ENCODE measurements at places on chromosomes 7 and 10.
A peak's percentile ranks its signal among the peaks of the same experiment; 100 is the strongest.

DNA sequence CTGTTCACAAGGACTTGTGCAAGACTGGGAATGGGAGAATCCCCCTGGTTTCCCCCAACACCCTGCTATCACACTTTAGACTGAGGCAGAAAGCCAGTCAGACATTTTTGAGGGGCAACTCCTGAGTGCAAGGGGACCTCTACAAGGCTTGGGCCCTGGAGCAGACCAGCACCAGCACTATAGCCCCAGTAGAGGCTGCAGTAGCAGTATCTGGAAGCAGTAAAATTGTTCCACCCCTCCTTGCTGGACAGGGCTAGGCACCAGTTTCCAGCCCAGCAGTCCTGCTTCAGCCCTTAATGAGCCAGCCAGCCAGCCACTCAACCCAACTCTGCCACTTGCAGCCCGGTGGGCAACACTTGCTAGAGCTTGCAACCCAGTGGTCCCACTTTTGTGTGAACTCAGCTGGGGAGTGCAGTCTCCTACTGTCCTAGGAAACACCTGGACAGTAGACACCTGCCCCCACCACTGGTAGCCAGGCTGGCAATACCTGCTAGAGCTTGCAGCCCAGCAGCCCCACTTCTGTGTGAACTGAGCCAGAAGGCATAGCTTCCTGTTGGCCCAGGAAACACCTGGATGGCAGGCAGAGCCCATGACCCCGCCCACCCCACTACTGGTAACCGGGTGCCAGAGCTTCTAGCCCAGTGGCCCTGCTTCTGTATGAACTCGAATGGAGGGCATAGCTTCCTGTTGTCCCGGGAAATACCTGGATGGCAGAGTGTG is 65.0 kb downstream of the FBXL13 start:
- no peak for DNase-seq

GRCh38 chr10:100328198-100328597 is 1.8 kb downstream of the PKD2L1 start:
- DNase-seq: no peak

GRCh38 chr10:117444497-117445040 is 69.3 kb upstream of the PDZD8 start:
- no peak for DNase-seq

GRCh38 chr10:26969145-26969926 is 108.6 kb upstream of the ABI1 start:
- no peak for DNase-seq

DNA sequence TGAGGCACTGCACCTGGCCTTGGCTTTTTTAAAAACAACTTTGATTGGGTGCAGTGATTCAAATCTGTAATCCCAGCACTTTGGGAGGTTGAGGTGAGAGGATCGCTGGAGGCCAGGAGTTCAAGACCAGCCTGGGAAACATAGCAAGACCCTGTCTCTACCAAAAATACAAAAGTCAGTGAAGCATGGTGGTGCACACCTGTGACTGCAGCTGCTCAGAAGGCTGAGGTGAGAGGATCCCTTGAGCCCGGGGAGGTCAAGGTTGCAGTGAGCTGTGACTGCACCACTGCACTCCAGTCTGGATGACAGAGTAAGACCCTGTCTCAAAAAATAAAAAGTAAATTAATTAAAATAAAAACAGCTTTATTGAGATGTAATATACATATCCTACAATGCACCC is 84.9 kb downstream of the NPTX2 start:
- DNase-seq: no peak

- no peak for DNase-seq
Observed at GRCh38 chr7:115984105-115984504, 46.5 kb downstream of the TFEC start.

GRCh38 chr10:132065491-132066105 is at the start of gene JAKMIP3:
JAKMIP3 (plus strand) TSS chr10:132065946; CDS start chr10:132104809, 38,863 bp downstream.
- peak; percentile 5 for DNase-seq

DNA sequence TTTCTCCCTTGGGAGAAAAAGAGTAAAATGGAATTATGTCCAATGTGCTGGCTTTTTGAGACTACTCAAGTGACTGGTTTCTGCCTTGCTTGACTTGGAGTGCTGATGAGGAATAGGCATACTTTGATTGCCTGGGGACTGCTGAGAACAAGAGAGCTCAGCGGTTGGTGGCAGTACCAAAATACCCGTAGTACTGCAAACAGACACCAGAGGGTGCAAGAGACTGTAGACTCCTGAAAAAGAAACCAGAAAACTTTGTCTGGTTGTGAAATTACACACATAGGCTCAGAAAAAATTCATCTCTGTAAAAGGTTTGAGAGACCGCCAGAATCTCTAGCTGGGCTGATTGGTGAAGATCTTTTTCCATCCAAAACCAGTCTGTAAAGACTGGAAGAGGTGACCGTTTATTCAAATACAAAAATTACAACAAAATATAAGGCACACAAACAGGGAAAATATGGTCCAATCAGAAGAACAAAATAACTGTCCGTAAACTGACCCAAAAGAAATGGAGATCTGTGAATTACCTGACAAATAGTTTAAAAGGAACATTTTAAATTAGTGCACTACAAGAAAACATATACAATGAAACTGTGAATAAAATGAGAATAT is 18.5 kb downstream of the BICC1 start:
- DNase-seq: peak; percentile 78

DNA sequence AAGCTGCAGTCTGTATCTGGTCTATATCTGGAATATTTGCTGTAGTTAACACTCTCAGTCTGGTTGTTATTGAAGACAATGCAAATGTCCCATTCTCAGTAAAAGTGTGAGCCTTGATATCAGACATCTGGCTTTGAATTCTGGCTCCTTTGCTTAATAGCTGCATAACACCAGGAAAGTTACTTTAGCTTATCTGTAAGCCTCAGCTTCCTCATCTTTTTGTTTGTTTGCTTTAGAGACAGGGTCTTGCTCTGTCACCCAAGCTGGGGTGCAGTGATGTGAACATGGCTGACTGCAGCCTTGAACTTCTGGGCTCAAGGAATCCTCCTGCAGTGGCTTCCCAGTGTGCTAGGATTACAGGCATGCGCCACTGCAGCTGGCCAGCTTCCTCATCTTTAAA is 41.3 kb downstream of the CNNM2 start:
- DNase-seq: peak; percentile 67

DNA sequence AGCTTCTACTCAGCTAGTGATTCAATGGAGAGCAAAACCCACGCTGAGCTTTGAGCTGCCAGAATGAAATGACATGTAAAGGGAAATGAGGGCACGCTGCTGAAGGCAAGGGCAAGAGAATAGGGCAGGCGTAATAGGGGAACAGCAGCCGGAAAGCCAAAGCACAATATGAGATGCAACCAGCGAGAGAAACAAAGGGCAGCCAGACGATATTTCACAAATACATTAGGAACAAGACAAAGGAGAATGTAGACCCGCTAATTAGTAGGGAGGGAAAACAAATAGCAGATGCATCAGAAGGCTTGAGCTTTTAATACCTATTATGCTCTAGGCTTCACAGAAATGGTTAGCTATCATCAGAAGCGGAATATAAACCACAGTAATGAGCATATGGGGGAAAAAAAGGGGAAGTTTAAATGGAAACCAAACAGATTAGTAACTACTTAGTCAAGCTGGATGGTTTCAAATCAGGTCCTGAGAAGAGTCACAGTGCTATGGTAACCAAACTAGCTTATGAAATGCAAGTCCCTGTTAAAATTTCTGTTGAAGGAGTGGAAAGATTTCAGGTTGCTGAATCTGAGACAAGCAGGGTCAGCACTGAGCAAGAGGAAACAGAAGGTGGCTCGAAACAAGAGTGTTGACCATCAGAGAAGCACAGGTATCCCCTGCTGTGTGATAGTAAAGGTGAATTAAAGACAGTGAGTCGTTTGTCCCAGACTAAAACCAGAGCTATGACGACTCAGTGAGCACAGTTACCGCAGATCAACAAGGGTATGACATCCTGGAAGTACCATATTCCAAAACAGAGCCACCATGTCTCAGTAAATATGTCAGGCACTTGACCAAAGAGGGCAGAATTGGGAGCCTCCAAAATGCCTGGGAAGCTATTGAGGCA is 496.9 kb upstream of the CELF2 start:
- peak; percentile 37 for DNase-seq

- DNase-seq: no peak
Observed at GRCh38 chr7:25832456-25832855, 319.5 kb upstream of the NFE2L3 start.

DNA sequence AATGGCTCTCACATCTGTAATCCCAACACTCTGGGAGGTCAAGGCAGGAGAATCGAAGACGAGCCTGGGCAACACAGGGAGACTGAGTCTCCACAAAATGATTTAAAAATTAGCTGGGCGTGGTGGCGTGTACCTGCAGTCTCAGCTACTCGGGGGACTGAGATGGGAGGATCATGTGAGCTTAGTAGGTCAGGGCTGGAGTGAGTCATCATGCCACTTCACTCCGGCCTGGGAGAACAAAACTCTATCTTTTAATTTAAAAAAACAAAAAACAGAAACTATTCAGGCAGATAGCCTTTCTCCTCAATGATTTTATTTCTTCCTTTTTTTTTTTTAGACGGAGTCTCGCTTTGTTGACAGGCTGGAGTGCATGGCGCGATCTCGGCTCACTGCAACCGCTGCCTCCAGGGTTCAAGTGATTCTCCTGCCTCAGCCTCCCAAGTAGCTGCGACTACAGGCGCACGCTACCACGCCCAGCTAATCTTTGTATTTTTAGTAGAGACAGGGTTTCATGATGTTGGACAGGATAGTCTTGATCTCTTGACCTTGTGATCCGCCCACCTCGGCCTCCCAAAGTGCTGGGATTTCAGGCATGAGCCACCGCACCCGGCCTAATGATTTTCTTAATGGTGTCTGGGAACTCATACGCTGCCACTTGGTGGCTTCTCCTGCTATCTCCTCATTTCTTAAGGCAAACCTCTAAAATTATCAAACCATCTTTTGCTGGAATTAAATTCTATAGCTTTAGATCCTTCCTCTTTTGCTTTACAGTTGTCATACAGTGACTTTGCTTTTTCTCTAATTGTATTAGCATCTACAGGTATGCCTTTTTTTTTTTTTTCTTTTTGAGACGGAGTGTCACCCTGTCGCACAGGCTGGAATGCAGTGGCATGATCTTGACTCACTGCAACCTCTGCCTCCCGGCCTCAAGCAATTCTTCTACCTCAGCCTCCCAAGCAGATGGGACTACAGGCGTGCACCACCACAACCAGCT is 22.9 kb downstream of the SRPK2 start:
- DNase-seq: peak; percentile 18

- no peak for DNase-seq
Observed at GRCh38 chr7:114715907-114716306, 206.0 kb upstream of the MDFIC start.

DNA sequence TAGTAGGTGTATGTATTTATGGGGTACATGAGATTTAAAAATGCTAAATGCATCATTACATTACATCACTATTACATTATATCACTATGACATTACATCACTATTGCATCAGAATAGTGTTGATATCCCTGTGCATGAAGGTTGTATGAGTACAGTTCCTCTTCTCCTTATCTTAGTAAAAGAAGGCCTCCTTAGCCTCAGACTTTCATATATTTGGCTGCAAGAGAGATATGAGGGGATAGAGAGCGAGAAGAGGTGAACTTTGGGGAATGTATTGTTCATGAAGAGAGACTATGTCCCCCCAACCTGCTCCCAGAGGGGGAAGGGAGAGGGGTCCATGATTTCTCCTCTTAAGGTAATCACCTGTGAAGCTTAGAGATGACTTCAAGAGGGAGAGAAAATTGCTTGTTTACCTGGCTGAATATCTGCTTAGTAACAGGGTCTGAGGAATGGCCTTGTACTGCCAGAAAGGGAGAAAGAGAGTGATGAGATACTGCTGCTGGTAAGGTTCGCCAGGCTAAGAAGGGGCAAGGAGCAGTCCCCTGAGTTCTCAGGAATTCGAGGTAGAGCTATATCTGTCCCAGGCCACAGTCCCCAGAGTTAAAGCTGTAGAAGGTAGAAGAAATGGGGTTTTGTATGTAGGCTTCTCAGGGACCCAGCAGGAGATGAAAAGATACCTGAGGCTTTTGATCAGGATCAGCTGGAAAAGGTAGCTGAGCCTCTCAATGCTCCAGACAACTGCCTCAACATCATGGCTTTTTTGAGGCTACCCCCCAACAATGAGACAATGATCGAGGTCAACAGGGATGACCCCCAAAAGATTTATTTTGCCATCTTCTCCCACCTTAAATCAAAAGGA is 168.4 kb upstream of the WNT16 start:
- DNase-seq: peak; percentile 22

- DNase-seq: no peak
Observed at GRCh38 chr10:504121-504611, 185.3 kb downstream of the DIP2C start.

GRCh38 chr10:64535131-64535867 is 1014.1 kb downstream of the REEP3 start:
- no peak for DNase-seq

DNA sequence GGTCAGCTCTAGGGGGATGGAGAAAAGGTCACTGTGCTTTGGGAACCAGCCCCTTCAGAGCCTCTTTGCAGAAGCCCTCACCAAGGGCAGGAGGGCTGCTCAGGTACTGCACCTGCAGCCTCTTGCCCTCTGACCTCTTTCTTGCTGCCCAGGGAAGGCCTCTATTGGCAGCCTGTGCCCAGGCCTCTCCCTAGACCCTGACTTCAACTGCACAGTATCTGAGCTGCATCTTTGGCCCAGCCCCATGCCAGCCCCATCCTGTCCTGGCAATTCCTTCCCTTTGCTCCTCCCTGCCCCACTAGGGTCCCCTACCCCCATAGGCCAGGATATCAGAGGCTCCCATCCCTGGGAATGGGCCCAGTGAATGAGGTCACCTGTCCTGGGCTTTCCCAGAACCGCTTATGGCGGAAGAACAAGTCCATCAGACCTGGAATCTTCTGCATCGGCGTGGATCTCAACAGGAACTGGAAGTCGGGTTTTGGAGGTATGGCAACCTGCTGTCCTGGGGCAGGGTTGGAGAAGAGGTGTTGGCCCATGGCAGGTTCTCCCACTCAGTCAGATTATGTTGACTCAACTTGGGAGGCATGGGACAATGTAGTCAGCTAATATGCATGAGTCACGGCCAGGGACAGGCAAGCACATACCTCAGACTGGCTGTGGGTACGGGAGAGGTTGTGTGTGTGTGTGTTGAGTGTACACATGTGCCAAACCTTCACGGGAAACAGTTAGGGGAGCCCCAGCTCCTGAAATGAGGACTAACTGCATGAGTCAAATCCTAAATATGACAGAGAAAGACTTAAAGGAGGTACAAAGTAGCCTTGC is 17.1 kb upstream of the CPA1 start:
- DNase-seq: no peak

GRCh38 chr10:62924344-62924748 is 108.2 kb upstream of the EGR2 start:
- DNase-seq: no peak

GRCh38 chr10:1498746-1499358 is 238.5 kb downstream of the ADARB2 start:
- no peak for DNase-seq

GRCh38 chr10:99233689-99234037 is 2.0 kb downstream of the HPSE2 start:
- DNase-seq: no peak

- no peak for DNase-seq
Observed at GRCh38 chr10:86085686-86086085, 280.9 kb downstream of the GRID1 start.

DNA sequence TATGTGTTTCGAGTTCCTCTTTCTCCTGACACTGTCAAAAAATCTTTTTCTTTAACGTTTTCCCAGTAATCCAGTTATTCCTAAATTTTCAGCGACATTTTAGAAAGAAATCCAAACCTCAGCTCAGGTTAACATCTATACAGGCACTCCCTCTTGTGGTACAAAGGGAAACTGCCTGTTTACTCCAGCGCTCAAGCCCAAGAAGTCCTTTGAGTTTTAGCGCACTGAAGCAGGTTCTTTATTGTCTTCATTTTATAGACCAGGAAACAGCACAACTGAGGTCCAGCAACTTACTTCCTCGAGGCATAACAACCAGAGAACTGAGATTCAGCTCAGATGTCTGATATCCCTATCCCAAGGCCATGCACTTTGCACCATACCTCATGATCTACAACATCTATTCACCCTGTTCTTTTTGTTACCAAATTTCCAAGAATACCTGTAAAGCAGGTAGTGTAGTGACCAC is 287.2 kb upstream of the MKLN1 start:
- DNase-seq: peak; percentile 88
